Tongue (tissue), 3 donors: ENCODE measurements at places on chromosomes 7 and 10. TPM values are rescaled to one million over a fixed set of nuclear protein-coding genes. Genes with fewer than 3 reads are reported as not detected.

- peak; percentile 69 for DNase-seq
Observed at GRCh38 chr7:30886608-30887011, 25.0 kb upstream of the AQP1 start.

GRCh38 chr7:30351286-30351685 lies 66.9 kb downstream of the ZNRF2 start:
- DNase-seq, result no peak

GRCh38 chr10:4543938-4544533 lies 282.0 kb upstream of the AKR1E2 start:
- DNase-seq, result no peak

- DNase-seq, result no peak
Observed at GRCh38 chr10:22911067-22911466, 16.8 kb upstream of the ARMC3 start.

The ARMC3 gene
- total RNA-seq, result 0.51 TPM

The CRYGN gene
- not detected for total RNA-seq
